ENCODE measurements at places on chromosomes 3 and 15. TPM values are rescaled to one million over a fixed set of nuclear protein-coding genes. Genes with fewer than 3 reads are reported as not detected.

Gene AADACL2
- not detected for total RNA-seq

DNA sequence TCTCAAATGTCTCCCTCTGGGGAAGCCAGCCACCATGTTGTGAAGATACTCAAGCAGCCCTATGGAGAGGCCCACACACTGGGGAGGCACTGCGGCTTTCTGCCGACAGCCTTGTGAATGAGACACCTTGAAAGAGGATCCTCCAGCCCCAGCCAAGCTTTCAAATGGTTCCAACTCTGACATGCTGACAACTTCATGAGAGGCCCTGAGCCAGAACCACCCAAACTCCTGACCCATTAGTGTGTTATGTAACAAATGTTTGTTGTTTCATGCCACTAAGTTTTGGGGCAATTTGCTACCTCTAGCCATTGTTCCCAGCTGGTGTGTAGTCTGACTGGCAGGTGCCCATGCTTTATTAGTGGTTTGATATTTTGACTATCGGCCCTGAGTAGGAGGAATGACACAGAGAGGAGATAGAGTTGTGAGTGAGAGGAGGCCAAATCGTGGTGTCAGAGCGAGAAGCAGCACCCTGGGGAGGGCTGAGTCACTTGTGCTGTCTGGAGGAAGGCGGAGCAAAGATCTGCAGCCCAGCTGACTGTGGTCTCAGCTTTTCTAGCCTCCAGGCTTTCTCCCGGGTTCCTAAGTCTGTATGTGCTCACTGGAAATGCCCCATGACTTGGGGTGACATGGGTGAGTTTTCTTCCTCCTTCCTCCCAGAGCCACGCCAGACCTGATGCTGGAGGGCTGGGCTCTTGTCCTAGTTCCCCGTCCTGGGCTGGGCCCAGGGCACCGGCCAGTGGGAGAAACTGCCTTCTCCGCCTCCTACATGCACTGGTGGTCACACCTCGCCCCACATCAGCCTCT lies 56.7 kb upstream of the BLM start:
- peak; percentile 44 for DNase-seq
- H3K27ac ChIP-seq = no peak overlapping the region
- peaks cover 61% of the 10 kb centered on the region for H3K4me1 ChIP-seq
- H3K4me3 ChIP-seq = no peak overlapping the region

DNA sequence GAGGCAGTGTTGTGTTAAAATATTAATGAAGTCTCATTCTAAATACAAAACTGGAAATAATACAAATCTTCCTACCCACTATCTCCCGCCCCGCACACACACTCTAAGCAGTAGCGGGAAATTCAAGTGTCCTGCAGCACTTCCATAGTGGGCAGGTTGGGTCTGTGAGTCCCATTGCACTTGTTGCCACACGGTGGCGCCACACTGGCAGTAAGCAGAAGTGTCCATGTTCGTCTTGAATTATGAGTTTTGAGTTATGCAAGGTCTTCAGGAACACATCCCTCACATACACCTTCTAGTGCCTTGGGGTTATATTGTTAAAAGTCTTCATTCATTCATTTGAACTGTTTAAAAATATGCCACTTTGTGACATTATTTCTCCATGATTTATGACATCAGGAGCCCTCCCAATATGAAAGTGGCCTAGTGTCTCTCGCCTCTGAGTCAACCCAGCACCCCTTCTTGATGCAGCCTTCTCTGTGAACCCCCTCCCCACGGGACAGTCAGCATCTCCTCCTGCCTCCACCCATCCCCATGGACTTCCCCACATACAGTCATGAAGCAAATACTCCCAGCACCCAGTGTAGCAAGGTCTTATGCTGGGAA lies 17.6 kb upstream of the CCDC174 start:
- no peaks in the 10 kb centered on the region for H3K36me3 ChIP-seq
- no peaks in the 10 kb centered on the region for H3K4me1 ChIP-seq
- H3K4me3 ChIP-seq = no peak overlapping the region
- H3K27me3 ChIP-seq = no peaks in the 10 kb centered on the region
- DNase-seq = peak; percentile 60

- no peaks in the 10 kb centered on the region for H3K36me3 ChIP-seq
- H3K4me1 ChIP-seq = no peaks in the 10 kb centered on the region
- H3K27ac ChIP-seq = no peak overlapping the region
- H3K27me3 ChIP-seq = peaks cover 3% of the 10 kb centered on the region
Measured at GRCh38 chr15:85879334-85880163, 84.8 kb upstream of the KLHL25 start.

DNA sequence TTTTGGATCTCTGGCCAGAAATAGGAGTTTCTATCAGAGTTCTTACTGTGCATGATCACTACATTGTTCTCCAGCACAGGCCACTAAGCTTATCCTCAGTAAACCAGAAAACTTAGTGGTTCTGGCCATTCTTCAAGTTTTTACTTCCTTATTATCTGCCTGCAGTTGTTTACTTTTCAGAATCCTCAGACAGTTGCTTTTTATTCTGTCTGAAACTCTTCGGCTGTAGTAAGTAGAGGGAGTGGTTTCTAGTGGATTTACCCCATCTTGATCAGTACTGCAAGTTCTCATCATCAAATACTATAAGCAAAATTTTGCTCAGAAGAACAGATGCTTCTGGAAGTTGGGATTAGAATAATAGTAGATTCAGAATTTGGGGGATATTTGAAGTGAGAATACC lies 193.0 kb upstream of the RARB start:
- no peaks in the 10 kb centered on the region for H3K4me1 ChIP-seq
- no peak overlapping the region for H3K27ac ChIP-seq
- no peaks in the 10 kb centered on the region for H3K36me3 ChIP-seq
- no peaks in the 10 kb centered on the region for H3K27me3 ChIP-seq
- no peak for DNase-seq

- H3K36me3 ChIP-seq = no peaks in the 10 kb centered on the region
- no peak overlapping the region for H3K27ac ChIP-seq
- H3K27me3 ChIP-seq = no peaks in the 10 kb centered on the region
Measured at GRCh38 chr3:30512576-30512975, 93.8 kb upstream of the TGFBR2 start.

- no peak overlapping the region for H3K27ac ChIP-seq
- no peak overlapping the region for H3K4me3 ChIP-seq
- H3K36me3 ChIP-seq = no peaks in the 10 kb centered on the region
- no peaks in the 10 kb centered on the region for H3K27me3 ChIP-seq
- DNase-seq = no peak
- no peaks in the 10 kb centered on the region for H3K4me1 ChIP-seq
Measured at GRCh38 chr3:124786511-124787241, 56.4 kb downstream of the UMPS start.

GRCh38 chr3:57680046-57680445 lies 12.8 kb downstream of the DENND6A start:
- H3K4me3 ChIP-seq = no peak overlapping the region
- peaks cover 15% of the 10 kb centered on the region for H3K36me3 ChIP-seq
- H3K27ac ChIP-seq = no peak overlapping the region
- peaks cover 62% of the 10 kb centered on the region for H3K4me1 ChIP-seq

Measured in CD4-positive, alpha-beta memory T cell (primary cell).